ENCODE measurements at places on chromosomes 7 and 10.

DNA sequence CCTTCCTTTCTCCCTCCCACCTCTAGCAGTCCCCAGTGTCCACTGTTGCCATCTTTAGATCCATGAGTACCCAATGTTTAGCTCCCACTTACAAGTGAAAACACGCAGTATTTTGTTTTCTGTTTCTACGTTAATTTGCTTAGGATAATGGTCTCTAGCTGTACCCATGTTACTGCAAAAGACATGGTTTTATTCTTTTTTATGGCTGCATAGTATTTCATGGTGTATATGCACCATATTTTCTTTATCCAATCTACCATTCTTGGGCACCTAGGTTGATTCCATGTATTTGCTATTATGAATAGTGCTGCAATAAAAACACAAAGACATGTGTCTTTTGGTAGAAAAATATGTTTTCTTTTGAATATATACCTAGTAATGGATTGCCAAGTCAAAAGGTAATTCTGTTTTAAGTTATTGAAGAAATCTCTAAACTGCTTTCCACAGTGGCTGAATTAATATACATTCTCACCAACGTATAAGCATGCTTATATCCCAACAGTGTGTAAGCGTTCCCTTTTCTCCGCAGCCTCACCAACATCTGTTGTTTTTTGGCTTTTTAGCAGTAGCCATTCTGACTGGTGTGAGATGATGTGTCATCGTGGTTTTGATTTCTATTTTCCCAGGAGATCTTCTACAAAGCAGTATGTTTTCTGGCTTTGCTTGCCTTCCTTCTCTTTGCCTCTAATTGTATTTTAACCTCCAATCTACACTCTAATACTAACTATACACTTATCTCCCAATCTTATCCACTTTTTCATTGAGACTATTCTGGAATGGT is 179.5 kb upstream of the PHF14 start:
- DNase-seq: no peak

GRCh38 chr10:12062754-12063482 is 5.8 kb upstream of the DHTKD1 start:
- no peak for DNase-seq

DNA sequence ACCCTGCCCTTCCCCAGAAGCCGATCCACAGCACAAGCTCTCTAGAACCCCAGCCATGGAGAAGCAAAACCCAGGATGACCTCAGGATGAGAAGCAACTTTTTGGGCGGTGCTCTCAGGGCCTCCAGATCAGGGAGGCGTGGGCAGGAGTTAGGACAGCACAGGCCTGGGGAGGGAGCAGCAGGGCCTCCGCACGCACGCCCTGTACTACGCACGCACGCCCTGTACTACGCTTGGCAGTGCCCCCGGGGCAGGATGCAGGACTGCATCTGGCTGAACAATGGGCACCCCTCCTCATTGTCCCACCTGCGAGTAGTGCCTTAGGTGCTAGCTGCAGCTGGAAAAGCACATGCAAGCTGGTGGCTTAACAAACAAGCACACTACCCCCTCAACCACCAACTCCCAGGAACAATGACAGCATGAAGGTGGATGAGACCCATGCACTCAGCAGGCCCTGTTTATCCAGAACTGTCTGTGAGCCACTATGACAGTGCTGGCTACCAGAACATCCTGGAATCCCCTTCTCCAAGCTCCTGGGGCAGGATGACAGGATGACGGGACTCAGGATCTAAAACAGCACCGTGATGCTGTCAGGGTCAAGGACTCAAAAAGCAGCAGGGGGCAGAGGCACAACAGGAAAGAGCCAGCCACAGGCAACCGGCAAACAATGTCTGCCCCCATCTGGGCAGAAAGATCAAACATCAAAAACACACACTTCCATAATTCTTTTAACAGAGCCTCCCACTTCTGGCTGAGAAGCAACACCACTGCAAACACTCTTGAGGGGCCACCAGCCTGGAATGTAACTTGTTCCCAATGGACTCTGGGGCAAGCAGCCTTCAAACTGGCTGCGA is 11.8 kb downstream of the PODXL start:
- no peak for DNase-seq

- peak; percentile 13 for DNase-seq
These were observed 60.9 kb upstream of the ACSM6 start for GRCh38 chr10:95133016-95133752.

DNA sequence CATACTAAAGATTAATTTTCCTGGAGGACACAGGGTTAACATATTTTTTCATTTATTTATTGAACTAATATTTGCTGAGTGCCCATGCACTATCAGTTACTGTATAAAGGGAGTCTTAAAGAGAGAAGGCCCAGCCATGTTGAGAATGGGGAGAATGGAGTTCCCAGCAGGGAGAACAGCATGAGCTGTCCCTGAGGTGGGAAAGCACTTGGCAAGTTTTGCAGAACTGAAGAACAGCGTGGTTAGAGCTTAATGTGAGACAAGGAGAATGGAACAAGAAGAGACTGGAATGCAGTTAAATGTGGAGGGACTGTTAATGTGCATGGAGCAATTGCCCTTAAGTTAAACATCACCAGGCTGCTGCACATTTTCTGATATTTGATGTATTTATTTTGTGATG is 435.4 kb downstream of the SUGCT start:
- DNase-seq: no peak

- no peak for DNase-seq
These were observed 749.4 kb downstream of the AUTS2 start for GRCh38 chr7:70347463-70348254.

DNA sequence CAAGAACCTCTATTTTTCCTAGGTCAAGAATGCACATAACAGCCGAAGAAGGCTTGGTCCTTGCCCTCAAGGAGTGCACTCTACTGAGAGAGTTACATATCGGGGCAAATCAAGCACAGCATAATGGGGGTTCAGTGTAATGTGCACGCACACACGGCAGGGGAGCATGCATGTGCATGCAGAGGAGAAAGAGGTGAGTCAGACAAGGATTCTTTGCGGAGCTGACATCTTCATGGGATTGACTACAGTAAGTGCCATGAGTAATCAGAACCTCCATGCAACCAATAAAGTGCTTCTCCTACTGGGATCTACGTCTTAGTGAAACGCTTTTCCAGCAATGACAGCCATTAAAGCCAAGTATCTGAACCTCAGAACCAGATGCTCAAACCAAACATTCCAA is 123.6 kb downstream of the RNF216 start:
- DNase-seq: no peak

GRCh38 chr10:45106236-45106856 is 105.6 kb downstream of the ZNF22 start:
- DNase-seq: no peak

- no peak for DNase-seq
These were observed 448.8 kb downstream of the GRM8 start for GRCh38 chr7:126803990-126804389.

DNA sequence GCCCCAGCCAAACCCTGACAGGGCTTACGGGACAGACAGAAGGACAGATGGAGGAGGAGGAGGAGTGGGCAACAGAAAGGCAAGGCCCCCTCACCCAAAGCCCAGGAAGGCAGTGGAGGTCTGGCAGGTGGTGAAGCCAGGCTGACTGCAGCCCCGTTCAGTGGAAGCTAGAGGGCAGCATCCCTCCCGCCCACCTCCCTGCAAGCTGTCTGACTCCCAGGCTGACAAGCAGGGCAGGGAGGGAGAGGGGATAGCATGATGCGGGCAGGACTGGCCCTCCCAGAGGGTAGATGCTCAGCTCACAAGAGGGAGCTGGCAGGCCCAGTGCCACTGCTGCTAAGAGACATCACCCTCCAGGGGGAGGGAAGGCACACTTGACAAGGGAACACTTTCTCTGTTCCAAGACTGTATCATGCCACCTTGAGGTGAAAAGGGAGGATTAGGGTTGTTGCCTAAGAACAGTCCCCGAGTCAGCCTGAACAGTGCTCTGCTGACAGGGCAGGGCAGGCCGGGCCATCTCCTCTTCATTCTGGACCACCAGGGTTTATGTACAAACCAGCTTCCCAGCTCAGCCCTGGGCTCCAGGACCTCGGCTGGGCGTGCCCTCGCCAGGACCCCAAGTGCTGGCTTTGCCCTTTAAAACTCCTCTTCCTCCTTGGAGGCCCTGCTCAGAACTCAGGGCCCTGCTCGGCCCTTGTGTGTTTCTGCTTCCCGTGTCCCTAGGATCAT is 61.8 kb downstream of the RASGEF1A start:
- DNase-seq: no peak

DNA sequence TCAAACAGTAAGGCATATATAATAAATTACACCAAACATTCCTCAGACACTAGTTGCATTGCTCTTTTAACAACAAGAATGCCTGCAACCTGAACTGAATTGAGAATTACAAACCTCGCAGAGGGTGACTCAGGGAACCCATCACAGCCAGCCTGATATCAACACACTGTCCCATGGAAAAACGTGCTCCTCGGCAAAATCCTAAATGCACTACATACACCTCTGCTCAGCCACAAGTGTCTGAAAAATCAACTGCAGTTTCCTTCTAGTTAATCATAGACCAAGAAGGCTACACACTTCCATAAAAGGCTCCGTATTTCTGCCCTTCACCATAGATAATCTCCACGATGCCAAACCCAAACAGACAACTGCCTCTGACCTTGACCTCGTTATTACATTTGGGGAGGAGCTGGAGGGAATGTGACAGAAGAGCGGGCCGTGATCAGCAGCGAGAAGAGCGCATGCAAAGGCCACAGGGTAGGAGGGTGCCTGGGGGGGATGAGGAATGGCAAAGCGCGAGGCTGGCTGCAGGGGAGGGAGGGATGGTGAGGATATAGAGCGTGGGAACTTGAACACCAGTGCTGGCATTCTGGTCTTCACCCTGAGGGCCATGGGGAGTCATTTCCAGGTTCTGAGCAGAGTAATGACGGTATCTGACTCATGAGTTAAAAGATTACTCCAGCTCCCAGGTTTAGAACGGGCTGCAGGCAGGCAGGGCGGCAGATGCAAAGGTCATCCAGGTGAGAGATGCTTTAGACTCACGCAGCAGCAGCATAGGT is 201.9 kb upstream of the FRMD4A start:
- DNase-seq: no peak

- no peak for DNase-seq
These were observed at the start of gene SORCS3 for GRCh38 chr10:104641187-104641936. Gene SORCS3, plus strand, starts transcription at chr10:104641290.

DNA sequence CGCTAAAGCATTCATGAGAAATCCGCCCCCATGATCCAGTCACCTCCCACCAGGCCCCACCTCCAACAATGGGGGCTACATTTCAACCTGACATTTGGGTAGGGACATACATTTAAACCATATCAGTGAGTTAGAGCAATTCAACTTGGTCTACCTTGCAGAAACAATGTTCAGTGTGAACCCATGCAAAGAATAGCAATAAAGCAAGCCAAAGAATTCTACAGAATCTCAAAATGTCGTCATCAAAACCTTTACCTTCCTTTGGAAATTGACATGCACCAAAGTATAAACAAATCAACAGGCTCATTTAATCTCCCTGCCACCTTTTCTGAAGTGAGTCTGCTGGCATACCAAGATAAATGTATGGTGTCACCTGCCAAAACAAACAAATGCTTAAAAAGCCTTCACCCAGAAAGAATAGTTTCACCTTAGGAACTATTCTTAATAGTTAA is 68.8 kb upstream of the ABLIM1 start:
- DNase-seq: no peak

- no peak for DNase-seq
These were observed 144.8 kb downstream of the MYOF start for GRCh38 chr10:93337309-93337721.

GRCh38 chr10:80188713-80189112 is 16.6 kb downstream of the ANXA11 start:
- DNase-seq: no peak

DNA sequence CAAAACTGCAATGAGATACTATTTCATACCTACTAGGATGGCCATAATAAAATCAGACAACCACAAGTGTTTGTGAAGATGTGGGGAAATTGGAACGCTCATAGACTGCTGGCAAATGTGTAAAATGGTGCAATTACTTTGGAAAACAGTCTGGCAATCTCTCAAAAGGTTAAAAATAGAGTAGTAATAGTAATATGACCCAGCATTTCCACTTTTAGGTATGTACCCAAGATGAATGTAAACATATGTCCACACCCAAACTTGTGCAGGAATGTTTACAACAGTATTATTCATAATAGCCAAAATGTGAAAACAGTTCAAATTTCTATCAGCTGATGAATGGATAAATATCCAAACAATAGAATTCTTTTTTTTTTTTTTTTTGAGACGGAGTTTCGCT is 731.6 kb upstream of the ANKRD30A start:
- no peak for DNase-seq

DNA sequence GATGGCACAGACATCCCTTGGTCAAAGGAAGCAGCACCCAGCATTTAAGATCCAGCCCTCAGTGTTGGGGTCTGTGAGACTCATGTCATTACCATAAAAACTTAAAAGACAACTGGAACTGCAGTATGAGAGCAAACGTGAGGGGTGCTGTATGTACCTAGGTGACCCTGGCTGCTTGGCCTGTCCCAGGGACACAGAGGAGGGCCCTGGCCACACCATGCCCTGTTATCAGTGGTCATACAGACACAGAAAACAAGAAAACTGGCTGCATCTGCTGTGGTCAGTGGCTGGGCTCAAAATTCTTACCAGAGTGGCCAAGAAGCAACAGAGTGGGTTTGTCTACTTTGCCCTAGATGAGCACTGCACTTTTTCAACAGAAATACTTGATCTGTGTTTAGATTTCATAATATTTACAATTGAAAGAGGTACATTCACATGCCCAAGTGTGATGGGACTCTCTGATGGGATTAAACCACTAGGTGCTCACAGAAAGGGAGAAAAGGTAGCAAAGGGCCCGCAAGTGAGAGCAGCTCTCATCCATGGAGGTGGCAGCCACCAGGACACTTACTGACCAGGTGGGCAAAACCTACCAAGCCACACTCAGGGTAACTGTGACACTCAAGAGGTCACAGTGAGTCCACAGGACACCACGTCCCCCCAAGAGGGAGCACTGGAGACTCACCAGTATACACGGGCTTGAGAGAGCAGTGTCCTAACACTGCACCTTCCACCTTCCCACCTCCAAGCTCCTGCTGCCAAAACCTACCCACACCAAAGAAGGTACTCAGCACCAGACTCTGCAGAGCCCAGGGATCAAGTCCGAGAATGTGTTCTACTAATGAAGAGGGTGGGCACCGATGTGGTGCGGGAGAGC is 68.1 kb upstream of the CAMK2B start:
- no peak for DNase-seq

GRCh38 chr7:39233851-39234529 is 256.3 kb downstream of the POU6F2 start:
- DNase-seq: no peak

- DNase-seq: no peak
These were observed 29.6 kb upstream of the INPP5A start for GRCh38 chr10:132507956-132508490.

GRCh38 chr10:75099952-75100763 is 11.3 kb upstream of the SAMD8 start:
- DNase-seq: no peak

All from retinal pigment epithelial cell (primary cell).